Activated CD4-positive, alpha-beta T cell treated with anti-CD3 and anti-CD28 coated beads for 4 hours (primary cell): ENCODE measurements at places on chromosomes 5 and 9.

GRCh38 chr5:107594253-107595045, 76.3 kb downstream of the EFNA5 start:
- no peak for DNase-seq

GRCh38 chr5:136730426-136730825, 365.1 kb upstream of the TRPC7 start:
- DNase-seq: no peak

- no peak for DNase-seq
Observed at GRCh38 chr9:98031935-98032334, 24.6 kb upstream of the NANS start.

GRCh38 chr5:84149094-84149493, 235.6 kb downstream of the EDIL3 start:
- no peak for DNase-seq

DNA sequence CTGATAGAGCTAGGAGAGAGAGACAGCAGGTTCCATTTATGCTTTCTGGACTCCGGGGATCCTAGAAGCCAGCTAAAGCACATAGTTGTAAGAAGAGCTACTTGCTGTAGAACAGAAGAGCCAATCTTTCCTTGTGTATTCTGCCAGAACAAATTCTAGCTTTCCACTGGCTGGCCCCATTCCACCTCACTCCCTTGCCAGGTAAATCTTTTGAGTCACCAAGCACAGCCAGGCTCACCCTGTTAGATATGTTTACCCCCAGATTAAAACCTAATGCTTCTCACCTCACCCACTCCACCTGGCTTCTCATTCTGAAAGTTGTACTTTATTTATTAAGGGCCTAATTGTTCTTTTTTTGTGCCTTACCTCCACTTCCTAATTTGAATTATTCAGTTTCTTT, 48.9 kb upstream of the CHD1 start:
- no peak for DNase-seq
